ENCODE measurements at places on chromosomes 4 and X.
A peak's percentile ranks its signal among the peaks of the same experiment; 100 is the strongest.

GRCh38 chrX:138008281-138008680, 442.4 kb downstream of the ZIC3 start:
- DNase-seq, result no peak

DNA sequence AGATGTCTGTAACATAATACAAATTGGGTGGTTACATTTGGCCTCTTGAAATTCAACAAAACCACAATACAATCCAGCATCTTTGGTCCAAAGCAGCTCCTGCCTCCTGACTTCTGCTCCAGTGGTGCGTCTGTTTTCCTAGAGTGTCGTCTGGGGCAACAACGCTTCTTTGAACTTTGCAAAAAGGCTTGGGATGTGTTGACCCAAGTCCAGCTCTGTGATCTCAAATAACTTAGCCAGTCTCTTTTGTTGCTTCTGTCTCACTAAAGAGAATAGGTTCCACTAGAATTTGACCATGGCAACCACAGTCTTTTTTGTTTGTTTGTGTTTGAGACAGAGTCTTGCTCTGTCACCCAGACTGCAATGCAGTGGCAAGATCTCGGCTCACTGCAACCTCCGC, 324.0 kb downstream of the DHRSX start:
- no peak for DNase-seq

GRCh38 chr4:161167539-161167938, 996.3 kb downstream of the FSTL5 start:
- no peak for DNase-seq

- no peak for DNase-seq
Observed at GRCh38 chr4:142781114-142781513, 65.0 kb downstream of the INPP4B start.

- no peak for DNase-seq
Observed at GRCh38 chrX:9605484-9605883, 140.6 kb downstream of the TBL1X start.

- DNase-seq, result peak; percentile 95
Observed at GRCh38 chrX:130401415-130402207, at the start of gene RBMX2. Gene RBMX2, plus strand, starts transcription at chrX:130401987. Its CDS starts 46 bp downstream, at chrX:130402033.

GRCh38 chr4:83779103-83780052, 243.5 kb downstream of the GPAT3 start:
- DNase-seq, result no peak

DNA sequence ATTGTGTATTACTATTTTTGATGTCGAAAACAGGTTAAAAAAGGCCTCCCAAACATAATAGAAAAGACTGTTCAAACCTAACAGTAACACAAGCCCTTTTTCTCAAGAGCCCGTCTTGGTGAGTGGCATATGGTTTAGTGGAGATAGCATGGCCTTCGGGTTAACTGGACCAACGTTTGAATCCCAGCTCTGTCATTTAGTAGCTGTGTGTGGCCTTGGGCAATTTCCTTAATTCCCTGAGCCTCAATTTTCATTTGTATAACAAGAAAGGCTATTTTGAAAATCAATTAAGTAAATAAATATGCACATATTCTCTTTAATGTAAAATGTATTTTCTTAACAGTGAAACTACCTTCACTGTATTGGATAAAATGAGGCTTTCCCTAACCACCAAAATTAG, 62.3 kb downstream of the HELT start:
- DNase-seq, result no peak

- no peak for DNase-seq
Observed at GRCh38 chrX:38151441-38151840, 69.2 kb downstream of the SRPX start.

DNA sequence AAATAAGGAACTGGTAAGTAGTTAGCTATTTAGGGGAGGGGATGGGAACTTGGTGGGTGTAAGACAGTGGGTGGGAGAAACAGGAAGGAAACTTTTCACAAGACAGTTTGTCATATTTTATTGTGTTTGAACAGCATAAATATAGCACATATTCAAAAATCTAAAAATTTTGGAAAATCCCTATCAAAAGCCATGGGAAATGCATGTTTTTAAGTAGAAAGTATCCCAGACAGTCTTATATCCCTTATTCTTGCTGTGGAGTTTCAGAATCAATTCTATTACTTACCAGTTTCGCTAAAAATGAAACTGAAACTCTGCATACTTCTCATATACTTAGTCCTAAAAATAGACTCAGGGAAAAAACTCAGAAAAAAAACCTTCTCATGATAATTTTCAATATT, 22.3 kb upstream of the RASGEF1B start:
- DNase-seq, result no peak

GRCh38 chrX:110669572-110669971, 126.0 kb downstream of the CHRDL1 start:
- no peak for DNase-seq

DNA sequence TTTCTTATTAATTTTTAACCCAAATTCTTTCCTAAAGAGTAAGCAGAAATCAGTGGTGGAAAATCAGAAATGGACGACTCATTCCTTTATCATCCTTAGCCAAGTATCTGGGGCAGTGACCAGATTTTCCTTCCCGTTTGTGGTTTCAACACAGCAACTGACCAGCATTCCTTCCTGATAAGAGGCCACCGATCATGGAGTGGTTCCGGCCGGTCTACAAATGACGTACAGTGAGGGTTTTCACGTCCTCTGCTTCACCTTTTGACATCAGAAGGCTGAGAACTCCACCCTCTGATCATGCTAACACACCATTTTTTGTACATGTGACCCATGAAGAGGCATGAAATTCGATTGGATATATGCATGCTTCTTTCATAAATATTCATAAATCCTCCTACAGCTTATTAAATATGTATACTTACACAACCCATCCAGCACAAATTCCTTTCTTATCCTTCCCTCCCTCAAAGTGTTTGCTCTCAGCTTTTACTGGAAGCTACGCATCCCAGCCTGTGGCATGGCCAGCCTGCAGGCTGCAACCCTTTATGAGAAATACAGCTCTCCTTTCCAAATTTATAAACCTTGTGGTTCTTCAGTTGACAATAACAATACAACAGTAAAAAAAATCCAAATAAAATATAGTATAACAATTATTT, 173.0 kb upstream of the CASK start:
- DNase-seq, result peak; percentile 4

- peak; percentile 17 for DNase-seq
Observed at GRCh38 chr4:108135549-108136209, 33.1 kb downstream of the LEF1 start.

DNA sequence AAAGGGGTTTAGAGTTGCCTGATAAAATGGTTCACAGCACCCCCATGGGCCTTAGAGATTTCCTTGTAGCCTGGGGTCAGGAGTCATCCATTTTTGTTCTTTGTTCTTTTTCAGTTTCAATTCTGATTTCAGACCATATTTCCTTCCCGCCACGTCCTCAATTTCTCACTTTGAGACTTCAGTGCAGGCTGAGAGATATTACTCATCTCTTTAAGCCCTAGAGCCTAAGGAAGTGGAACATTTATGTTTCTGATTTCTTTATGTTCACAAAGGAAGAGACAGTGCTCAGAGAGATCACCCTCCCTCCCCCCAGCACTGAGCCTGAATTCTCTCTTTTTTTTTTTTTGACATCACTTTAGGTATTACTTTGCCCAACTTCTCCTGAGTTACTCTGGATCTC, 56.3 kb downstream of the MSN start:
- no peak for DNase-seq

DNA sequence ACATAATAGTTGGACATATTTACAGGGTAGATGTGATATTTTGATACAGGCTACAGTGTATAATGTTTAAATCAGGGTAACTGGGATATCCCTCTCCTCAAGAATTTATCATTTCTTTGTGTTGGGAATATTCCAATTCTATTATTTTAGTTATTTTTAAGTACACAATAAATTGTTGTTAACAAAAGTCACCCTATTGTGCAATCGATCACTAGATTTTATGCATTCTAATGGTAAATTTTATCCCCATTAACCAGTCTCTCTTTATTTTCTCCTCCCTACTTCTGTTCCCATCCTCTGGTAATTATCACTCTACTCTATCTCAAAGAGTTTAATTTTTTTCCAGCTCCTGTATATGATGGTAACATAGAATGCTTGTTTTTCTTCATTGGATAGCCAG, 1631.9 kb upstream of the PABPC4L start:
- DNase-seq, result no peak

GRCh38 chr4:10186228-10187214, 69.9 kb upstream of the WDR1 start:
- peak; percentile 68 for DNase-seq

DNA sequence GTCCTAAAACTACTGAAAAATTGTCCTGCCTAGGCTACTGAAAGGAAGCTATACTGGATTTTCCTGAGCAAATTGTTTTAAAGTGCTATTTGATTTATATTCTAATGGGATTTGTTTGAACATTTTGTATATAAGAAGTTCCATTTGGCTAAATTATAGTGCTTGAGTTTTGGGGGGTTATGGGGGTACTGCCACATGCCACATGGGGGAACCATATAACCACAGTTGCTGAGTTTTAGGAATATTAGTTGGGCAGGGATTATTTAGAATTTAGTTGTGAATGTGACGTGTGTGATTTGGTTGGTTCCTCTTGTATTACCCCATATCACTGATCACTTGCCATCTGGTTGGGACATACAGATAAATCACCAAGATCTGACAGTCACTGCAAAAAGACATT, 224.5 kb upstream of the TAPT1 start:
- DNase-seq, result no peak

GRCh38 chr4:38523054-38523453, 140.9 kb upstream of the KLF3 start:
- DNase-seq, result peak; percentile 37

- DNase-seq, result no peak
Observed at GRCh38 chr4:23920716-23921446, 31.0 kb upstream of the PPARGC1A start.

GRCh38 chr4:122577808-122578781, 42.8 kb downstream of the IL21 start:
- peak; percentile 68 for DNase-seq

DNA sequence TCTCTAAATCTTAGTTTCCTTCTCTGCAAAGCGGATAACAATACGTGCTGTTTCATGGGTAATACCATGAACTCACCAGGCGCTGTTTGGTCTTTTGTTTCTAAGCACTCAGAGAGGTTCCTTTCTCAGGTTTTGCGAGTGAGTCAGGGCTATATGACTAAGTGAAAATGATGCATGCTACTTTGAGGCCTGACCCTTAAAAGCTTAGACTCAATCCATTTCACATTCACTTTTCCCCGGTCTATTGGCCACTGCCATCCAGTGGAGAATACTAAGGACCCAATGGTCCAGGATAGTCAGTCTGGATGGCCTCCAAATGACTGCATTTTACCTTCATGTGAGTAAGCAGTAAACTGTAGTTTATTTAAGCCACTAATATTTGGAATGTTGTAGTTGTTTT, 400.8 kb upstream of the SLIT2 start:
- no peak for DNase-seq

GRCh38 chr4:169791062-169791461, 33.3 kb upstream of the HPF1 start:
- no peak for DNase-seq

GRCh38 chr4:96593422-96593821, 753.5 kb downstream of the PDHA2 start:
- DNase-seq, result no peak

- no peak for DNase-seq
Observed at GRCh38 chrX:19964017-19964710, 26.7 kb downstream of the BCLAF3 start.

DNA sequence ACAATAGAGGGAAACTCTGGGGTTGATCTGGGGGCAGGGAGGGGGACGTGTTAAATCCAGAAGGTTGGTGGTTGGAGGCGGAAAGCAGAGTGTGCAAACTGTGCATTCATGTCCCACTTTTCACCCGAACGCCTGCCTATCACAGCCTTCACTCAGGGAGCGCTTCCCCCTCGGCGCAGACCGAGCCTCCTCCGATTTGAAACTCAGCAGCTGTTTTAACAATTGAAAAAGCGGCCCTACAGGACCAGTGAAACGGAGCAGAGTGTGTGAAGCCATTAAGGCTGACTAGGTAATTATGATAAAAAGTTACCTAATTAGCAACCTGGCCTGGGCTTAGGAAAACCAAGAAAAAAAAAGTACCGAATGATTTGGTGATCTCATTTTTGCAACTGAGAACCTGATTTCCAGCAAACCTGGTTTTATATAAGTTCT, 685 bp upstream of the NDNF start:
- DNase-seq, result no peak

- DNase-seq, result no peak
Observed at GRCh38 chr4:36115312-36115711, 129.0 kb downstream of the ARAP2 start.

DNA sequence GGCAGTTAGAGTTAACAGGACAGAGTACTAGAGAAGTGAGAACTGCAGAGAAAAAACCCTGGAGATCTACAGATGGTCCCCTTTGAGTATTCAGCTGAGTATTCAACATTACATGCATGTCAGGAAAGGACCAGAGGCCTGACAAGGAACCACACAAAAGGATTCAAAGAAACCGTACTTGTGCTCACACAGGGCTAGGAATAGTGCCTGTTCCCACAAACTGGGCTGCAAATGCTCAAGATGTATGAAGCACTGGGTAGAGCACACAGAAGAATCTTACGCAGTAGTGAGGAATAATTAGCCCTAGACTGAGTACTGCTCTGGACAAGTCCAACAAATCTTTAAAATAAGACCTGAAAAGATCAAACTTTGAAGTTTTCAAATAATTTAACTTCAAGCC, 17.6 kb downstream of the PTPN13 start:
- no peak for DNase-seq

DNA sequence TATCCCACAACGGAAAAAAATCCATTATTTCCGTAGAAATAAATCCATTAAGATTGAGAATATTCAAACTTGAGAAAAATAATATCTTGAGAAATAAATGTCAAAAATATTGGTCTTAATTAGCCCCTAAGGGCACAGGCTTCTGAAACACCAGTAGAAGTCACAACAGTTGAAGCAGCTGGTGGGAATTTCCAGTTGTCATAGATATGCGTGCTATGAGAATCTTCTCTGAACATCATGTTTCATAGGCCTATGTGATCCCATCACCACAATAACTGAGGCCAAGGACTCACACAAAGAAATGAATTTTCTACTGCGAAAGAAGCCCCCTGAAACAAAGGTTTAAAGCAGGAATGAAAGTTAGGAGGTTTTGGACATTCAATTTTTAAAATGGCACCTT, 292.0 kb downstream of the DTHD1 start:
- DNase-seq, result no peak

GRCh38 chr4:137266511-137266910, 265.8 kb downstream of the PCDH18 start:
- DNase-seq, result no peak
